ENCODE measurements at places on chromosomes 1 and 21.

- DNase-seq = no peak
Measured at GRCh38 chr1:203547147-203547546, 53.2 kb downstream of the OPTC start.

DNA sequence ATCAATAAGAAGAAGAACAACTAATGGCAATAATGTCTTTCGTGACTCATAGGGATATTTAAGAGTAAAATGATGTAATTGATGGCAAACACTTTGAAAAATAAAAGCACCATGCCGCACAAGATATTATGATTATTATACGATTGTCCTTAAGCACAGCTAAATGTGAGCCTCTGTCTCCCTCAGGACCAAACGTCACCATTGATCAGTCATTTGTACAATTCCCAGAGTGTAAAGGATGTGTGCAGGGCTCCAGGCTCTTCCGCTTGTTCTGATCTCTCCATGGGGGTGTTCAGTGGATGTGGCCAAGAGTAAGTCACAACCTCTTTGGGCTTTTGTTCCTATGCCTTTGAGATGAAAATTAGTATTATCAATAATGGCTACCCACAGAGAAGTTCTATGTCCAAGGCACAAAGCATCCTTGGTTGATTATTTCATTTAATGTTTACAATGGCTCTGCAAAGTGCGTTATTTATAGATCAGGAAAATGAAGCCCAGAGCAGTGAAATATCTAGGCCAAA is 17.7 kb upstream of the C1orf87 start:
- peak; percentile 95 for DNase-seq

- DNase-seq = no peak
Measured at GRCh38 chr21:25507522-25507921, 99.8 kb downstream of the MRPL39 start.

- DNase-seq = peak; percentile 64
Measured at GRCh38 chr1:24070821-24071393, 41.0 kb downstream of the MYOM3 start.

- DNase-seq = no peak
Measured at GRCh38 chr1:205767248-205767647, 8.0 kb downstream of the RAB29 start.

DNA sequence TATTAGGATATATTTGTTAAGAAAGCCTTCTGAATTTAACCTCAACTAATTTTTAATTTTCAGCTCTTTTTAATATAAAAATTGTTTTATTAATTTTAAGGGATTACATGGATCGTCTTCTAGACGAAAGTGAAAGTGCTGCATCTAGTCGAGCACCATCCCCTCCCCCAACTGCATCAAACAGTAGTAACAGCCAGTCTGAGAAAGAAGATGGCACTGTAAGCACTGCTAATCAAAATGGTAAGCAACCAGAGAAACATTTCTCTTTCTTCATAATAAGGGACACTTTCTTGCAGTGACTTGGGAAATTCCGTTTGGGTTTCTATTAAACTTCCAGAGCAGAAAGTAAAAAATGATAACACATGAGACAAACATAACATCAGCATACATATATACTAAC is 56.9 kb downstream of the MIER1 start:
- no peak for DNase-seq

GRCh38 chr1:181040284-181040865 is 6.6 kb downstream of the MR1 start:
- no peak for DNase-seq

DNA sequence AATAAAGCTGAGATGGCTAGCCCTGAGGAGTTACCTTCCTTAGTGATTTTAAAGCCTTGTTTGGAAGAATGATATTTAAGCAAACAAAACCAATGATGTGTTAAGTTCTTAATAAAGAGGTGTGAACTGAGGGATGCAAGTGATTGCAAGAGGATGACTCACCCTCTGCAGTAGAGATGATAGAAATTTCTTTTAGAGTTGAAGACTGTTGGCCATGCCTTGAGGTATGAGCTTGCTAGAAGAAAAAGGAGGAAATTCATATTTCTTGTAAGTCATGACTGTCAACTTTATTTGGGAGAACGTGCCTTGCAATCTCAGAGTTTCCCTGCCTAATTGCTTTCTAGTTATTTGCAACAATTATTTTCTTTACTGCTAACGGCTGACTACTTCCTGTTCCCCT is 94.7 kb downstream of the PLA2G4A start:
- DNase-seq = no peak

- DNase-seq = no peak
Measured at GRCh38 chr1:61220536-61220935, 138.2 kb downstream of the NFIA start.

DNA sequence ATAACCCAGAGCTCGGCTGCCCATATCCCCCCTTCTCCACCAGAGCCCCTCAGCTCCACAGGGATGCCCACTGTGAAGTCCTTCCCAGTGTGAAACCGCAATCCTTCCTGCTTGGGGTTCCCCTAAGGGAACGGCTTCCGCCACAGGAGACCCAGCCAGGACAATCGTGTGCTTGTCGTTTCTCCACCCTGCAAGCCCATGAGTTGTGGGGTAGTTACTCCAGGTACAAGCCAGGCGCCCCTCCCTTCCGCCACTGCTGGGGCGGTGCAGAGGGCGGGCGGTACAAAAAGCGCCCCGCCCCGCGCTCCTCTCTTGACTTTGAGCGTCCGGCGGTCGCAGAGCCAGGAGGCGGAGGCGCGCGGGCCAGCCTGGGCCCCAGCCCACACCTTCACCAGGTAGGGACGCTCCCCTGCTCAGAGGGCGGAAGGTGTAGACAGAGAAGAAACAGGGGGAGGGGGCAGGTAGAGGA is at the start of gene TINAGL1:
TINAGL1 (plus strand) TSS at position 315 of the 469 bp plus-strand sequence. CDS start 634 bp downstream, outside the sequence.
- peak; percentile 31 for DNase-seq

DNA sequence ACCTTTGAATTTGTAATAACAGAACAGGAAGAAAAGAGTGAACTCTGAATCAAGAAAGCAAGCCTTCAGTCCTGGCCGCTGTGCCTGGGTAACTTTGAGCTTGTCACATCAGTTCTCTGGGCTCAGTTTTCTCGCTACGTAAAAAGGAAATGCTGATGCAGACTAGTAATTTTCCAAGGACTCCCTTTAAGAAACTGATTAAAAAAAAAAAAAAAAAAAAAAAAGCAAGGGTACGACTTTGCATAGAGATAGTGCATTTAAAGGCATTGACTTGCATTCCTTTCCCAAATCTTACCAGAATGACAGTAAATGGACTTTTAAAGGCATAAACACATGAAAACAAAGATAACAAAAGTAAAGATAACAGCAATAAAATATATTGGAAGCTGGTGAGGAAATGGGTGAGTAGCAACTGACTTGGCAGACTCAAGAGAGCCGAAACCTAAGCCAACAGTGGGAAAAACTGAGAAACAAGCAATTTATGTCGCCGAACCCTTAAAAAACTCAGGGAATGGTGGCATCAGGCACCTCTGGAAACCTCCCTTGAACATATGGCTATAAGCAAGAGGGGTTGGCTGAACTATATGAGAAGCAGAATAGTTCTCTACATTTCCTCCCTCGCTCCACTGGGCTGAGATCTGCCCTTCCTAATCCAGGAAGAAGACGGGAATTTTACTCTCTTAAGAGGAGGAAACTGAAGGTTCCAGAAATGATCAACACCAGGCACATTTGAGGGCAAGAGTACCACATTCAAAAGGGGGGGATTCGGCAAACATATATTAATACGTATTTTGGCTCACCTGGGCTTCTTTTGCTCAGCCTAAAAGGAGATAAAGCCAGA is 189.2 kb downstream of the CDC7 start:
- DNase-seq = no peak

GRCh38 chr1:67802565-67802964 is 30.7 kb downstream of the GNG12 start:
- no peak for DNase-seq

DNA sequence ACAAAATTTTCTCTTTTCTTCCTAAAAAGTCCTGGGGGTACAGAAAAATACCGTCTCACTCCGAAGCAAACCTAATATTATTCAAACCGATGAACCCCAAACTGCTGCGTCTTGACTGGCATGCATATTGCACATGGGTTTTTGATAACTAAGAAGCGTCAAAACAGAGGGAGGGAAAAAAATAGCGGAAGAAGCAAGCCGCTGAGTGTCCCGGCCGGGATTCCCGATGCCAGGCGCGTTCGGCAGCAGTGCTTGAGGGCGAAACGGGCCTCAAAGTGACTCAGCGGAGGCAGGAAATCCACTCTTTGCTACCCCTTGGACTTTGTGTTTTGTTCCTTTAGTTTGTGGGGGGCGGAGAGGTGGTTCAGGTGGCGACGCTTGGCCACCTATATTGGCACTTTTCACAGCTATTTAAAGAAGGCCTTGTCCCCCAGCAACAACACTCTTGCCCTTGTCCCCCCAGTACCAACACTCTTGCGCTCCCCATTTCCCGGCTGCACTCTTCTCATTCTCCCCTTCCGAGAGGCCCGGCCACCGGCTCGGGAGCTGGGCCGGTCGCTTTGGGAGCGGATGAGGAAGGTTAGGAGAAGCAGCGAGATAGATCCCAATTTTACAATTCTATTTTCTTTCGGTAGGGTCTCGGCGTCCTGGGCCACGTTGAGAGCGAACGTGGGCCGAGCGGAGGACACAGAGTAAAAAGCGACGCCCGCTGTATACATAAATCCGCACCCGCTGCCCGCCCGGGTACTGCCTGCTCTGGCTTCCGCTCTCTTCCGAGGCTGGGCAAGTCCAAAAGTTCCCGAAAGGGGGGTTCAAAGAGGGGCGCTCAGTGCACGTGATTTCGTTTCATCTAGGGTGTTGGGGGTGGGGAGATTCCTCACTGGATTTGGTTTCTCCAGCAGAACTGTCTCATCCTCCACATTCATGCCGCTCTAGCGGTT is 2.5 kb downstream of the LMX1A start:
- no peak for DNase-seq

DNA sequence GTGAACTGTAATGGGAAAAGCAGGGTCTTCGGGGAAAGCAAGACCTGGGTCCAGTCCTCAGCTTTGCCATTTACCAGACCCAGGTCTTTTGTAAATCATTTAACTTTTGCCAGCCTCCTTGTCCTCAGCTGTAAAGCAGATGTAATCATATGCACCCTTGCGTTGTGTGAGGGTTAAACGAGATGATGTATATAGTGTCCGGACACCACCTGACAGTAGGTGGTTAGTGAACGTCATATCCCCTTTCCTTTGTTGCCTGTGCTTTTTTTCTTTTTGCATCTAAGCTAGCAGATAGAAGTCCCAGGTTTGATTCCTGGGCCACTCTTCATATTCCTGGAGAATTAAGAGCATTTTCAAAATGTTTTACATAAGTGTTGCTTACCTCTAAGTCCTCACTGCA is 28.5 kb downstream of the IL12RB2 start:
- DNase-seq = no peak

GRCh38 chr1:99919220-99919619 is 50.6 kb upstream of the SLC35A3 start:
- DNase-seq = no peak

- peak; percentile 96 for DNase-seq
Measured at GRCh38 chr1:54302951-54303843, 103.0 kb downstream of the SSBP3 start.

- no peak for DNase-seq
Measured at GRCh38 chr1:63875636-63876035, 101.8 kb downstream of the ROR1 start.

DNA sequence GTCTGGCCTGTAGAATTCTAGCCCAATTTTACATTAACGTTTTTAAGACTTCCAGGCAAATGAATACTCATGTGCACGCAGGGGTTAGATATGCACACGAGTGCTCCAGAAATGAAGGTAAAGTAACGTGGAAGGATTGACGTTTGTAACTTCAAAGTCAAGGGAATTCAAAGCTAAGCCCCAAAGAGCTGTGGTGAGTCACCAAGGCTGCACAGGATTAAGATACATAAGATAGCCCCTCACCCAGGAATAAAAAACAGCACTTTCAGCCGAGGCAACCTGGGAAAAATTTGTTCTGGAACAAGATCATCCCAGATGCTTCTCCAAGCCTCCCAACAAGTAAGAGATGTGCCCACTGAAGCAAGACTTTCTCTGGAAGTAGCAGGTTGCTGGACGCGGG is 259.6 kb upstream of the PLXNA2 start:
- no peak for DNase-seq

DNA sequence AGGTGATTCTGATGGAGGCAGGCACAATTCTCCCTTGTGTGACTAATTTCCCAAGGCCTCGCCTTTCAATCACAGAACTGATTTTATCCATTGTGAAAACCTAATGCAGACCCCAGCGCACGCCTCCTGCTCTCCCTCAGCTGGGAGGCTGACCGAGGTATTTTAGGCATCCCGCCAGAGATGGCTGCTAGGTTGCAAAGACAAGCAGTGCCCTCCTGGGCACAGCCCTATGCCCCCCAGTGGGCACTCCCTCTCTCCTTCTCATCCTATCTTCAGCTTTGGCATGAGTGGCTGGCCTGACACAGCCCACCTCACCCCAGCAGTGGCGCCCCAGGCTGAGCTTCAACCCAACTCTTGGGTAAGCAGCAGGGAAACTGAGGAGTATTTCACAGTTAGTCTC is 24.2 kb upstream of the ZNF648 start:
- no peak for DNase-seq

DNA sequence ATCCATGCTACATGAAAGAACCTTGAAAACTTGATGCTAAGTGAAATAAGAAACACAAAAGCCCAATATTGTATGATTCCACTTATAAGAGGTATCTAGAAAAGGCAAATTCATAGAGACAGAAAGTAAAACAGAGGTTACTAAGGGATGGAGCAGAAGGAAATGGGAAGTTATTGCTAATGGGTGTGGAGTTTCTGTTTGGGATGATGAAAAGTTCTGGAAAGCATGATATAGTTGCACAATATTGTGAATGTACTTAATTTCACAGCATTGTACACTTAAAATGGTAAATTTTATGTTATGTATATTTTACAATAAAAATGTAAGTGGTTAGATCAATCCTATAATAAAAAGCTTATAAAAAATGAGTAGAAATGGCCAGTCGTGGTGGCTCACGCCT is 1.6 kb upstream of the NECAP2 start:
- DNase-seq = no peak

- no peak for DNase-seq
Measured at GRCh38 chr1:16979475-16980327, 719 bp downstream of the MFAP2 start.

- DNase-seq = no peak
Measured at GRCh38 chr1:41784531-41785274, 134.0 kb downstream of the HIVEP3 start.

GRCh38 chr1:204410688-204411450 is 748 bp downstream of the PPP1R15B start:
- peak; percentile 39 for DNase-seq

GRCh38 chr1:92188436-92189255 is 29.1 kb upstream of the C1orf146 start:
- DNase-seq = no peak

DNA sequence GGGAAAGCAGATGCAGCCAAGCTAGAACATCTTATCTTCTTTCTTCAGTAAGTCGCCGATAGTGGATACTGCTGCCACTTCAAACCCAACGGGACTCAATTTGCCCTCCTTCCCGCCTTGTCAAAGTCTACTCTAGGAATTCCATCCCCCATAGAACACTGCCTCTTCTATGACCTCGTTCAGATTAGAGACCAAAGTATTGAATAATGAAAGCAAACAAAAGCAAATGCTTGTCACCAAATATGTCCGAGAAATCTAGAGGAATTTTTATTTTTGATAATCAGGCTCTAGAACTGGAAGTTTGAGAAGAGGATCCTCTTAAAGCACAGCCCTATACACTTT is 853 bp upstream of the RRAGC start:
- DNase-seq = no peak

GRCh38 chr1:203093754-203094410 is 8.1 kb upstream of the MYOG start:
- DNase-seq = no peak

- DNase-seq = no peak
Measured at GRCh38 chr1:227771771-227772170, 36.5 kb downstream of the SNAP47 start.

Data from NCI-H146 (cell line).